ENCODE measurements at places on chromosomes 1 and 21.

DNA sequence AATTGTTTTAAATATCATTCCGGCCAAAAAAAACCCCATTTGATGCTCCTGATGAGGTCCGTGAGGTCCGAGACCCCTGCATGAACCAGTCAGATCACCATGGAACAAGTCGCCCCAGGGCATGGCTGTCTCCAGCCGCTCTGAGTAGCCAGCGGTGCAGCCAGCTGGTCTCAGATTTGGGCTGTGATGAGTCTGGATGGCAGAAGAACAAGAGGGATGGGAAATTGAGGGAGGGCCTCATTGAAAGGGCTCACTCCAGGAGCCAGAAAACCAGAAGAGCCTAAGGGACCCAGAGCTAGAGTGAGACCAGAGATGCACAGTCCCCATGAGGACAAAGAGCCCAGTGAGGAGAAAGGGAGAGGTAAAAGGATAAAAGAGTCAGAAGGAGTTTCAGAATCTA lies 174.0 kb downstream of the TOMM20 start:
- no peak for DNase-seq

DNA sequence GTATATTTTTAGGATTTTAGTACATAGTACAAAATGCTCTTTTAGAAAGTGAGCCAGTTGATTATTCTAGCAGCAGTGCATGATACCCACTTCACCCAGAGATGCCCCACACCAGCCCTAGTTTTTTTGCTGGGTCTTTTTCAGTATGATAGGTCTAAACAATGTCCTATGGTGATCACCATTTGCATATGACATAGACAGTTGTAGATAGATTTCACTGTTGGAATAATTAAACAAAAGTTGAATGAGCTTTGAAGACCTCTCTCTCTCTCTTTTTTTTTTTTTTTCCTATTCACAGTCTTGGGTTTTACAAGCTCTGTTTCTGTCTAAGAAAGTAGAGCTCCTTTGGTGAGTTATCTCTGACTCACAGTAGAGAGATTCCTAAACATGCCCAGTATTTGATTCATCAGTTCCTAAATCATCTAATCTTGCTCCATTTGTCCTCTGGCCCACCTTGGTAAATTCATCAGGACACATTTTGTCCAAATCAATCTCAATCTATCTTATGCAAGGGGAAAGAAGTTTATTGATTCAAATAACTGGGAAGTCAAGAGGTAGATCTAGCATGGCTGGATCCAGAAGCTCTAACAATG lies 44.7 kb upstream of the VAV3 start:
- no peak for DNase-seq

- DNase-seq = no peak
These were observed 10.6 kb downstream of the SRSF4 start for GRCh38 chr1:29171089-29171488.

DNA sequence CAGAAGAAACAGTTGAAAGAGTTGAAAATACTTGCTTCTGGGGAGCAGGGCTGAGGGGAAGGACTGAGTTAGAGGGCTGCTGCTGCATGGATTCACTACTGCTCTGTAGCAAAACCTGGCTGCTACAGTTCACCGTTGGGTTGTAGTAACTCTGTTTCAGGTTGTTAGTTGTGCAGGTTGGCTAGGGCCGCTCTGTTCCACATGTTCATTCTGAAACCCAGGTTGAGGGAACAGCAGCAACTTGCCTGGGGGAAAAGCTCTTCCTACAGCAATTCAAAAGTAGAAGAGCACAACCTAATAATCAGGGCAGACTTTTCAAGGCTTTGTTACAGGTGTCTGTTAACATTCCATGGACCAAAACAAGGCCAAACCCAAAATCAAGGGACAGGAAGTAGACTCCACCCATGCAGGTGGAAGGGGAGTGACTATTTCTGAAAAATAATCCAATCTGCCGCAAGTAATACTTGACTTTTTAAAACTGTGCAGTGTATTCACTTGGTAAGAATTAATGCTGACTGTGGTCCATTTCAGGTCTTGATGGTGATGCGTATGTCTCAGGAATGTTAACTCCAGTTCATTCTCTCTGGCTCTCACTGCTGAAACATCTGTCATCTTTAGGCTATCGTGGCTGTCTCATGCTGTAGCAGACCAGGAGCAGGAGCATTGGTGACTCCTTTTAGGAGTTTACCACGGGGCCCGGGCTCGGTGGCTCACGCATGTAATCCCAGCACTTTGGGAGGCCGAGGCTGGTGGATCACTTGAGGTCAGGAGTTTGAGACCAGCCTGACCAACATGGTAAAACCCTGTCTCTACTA lies 5.1 kb upstream of the PARK7 start:
- no peak for DNase-seq

- no peak for DNase-seq
These were observed 16.8 kb upstream of the POGZ start for GRCh38 chr1:151476083-151476482.

- DNase-seq = no peak
These were observed 27.4 kb downstream of the SYF2 start for GRCh38 chr1:25204797-25205480.

DNA sequence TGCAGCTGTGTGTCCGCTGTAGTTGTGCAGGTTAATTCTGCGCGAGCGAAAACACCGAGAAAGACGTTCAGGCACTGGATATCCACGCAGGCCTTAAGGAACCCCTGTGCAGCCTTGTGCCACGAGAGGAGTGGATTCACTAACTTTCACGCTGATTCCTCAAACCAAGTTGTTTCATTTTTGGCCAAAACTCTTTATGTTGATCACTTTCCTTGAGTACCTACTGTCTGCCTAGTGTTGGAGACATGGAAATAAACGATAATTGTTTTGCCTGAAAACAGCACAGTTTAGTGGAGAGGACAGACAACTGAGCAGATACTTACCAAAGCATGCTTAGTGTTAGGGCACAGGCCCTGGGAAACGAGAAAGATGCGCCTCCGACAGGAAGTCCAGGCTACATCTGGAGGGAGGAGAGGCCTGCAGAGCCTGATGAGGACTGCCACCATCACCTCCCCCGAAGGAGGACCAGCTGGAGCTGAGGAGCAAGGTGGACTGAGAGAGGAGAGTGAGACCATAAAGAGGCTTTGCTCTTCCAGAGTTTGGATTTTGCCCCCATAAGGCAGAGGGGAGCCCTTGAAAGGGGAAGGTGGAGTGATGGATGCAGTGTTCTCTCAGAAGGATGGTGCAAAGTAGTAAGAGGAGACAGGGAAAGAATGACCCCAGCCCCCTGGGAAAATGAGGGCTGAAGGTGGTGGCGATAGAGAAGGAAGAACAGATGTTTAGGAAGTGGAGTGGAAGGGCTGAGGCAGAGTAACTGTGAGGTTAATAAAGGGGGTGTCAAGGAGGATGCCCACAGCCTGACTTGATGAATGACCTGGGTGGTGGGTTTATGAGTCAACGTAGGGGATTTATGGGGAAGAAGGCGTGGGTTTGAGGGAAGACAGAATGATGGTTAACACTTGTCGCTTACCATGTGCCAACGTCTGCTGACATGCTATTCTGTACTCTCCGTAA lies 956 bp upstream of the SCAF4 start:
- no peak for DNase-seq
